ENCODE measurements at places on chromosomes 3 and 15.
A peak's percentile ranks its signal among the peaks of the same experiment; 100 is the strongest.

DNA sequence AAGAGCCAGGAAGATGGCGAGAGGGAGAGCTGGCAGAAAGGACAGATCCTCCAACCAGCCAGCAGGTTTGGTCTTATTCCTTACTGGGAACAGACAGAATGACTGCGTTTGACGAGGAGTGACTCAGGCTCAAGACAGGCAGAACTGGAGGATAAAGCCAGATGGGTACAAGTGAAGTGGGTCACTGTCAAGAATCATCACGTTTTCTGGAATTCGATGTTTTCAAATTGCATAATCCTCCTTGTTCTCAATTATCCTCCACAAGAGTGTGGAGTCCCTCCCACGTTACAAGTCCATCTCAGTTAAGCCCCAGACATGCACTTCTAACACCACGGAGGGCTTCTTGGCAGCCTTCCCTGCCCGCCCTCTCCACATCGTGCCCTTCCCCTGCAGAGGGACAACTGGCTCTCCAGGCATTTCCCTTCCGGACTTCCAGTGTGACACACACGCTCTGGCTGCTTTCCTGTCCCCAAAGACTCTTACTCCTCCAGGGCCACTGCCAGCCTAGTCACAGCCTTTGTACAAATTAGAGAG is 183.1 kb downstream of the CHST2 start:
- no peak for ATAC-seq

DNA sequence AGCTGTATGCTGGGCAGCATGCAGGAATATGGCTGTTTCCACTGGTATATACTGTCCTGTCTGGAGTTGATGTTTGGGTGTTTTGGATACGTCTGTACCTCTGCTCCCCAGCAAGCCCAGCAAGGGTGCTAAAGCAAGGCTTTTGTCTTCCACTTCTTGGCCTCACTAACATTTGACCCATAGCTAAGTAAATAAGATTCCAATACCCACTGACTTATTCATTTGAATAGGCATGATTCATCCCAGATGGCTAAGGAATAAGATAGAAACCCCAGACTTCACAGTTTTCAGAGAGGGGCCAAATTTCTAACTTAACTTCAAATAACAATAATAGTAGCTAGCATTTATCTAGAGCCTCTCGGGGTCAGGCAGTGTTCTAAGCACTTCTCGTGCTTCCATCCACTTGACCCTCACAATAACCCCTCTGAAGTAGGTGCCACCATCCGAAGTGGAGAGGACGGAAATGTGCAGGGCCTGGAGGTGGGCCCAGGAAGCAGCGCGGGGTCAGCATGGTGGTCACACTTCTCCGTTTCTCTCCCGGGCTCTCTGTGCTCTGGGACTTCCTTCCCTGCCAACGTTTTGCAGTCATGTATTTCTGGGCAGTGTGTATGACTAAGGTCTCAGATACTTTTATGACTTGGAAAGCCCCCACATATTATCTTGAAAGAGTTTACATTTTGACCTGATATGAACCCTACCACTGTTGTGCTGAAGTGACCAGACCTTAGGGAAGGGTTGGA is 39.3 kb downstream of the LRRK1 start:
- ATAC-seq: no peak

DNA sequence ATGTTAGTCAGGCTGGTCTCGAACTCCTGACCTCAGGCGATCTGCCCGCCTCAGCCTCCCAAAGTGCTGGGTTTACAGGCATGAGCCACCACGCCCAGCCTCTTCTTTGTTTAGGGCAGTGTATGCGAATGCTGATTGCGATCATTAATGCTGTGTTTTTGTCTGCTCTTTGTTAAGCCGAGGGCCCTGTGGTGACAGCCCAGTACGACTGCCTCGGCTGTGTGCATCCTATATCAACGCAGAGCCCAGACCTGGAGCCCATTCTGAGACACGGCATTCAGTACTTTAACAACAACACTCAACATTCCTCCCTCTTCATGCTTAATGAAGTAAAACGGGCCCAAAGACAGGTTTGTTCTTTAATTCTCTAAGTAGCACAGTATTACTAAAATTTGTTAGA is 7.8 kb downstream of the KNG1 start:
- ATAC-seq: no peak

GRCh38 chr15:68833700-68834331 is 13.1 kb upstream of the ANP32A start:
- no peak for ATAC-seq

GRCh38 chr15:88797663-88798339 is 5.4 kb upstream of the ACAN start:
- no peak for ATAC-seq

- no peak for ATAC-seq
Measured at GRCh38 chr3:48528048-48528447, 24.1 kb upstream of the SHISA5 start.

GRCh38 chr3:185479373-185479945 is 19.4 kb downstream of the TMEM41A start:
- no peak for ATAC-seq

DNA sequence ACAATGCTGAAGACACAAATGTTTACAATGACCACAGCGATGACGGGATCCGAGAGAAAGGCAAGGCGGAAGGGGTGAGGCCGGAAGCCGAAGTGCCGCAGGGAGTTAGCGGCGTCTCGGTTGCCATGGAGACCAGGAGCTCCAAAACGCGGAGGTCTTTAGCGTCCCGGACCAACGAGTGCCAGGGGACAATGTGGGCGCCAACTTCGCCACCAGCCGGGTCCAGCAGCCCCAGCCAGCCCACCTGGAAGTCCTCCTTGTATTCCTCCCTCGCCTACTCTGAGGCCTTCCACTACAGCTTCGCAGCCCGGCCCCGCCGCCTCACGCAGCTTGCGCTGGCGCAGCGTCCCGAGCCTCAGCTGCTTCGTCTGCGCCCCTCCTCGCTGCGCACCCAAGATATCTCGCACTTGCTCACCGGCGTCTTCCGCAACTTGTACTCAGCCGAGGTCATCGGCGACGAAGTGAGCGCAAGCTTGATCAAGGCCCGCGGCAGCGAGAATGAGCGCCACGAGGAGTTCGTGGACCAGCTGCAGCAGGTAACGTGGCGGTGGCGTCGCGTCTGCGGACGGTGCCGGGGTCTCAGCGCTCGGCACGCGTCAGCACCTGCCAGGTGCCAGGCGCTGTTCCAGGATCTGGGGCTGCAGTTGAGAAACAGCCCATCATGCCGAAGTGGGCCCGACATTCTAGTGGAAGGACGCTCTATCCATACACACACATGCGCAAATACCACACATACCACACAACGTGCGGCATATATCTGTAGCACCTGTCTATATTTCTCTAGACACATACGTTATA is at the start of gene DLEC1:
Gene DLEC1 (plus strand): TSS at position 108 of the 798 bp plus-strand sequence. CDS start 18 bp downstream, at position 126.
- ATAC-seq: peak; percentile 76

GRCh38 chr3:153617463-153617862 is 455.4 kb downstream of the RAP2B start:
- ATAC-seq: no peak

DNA sequence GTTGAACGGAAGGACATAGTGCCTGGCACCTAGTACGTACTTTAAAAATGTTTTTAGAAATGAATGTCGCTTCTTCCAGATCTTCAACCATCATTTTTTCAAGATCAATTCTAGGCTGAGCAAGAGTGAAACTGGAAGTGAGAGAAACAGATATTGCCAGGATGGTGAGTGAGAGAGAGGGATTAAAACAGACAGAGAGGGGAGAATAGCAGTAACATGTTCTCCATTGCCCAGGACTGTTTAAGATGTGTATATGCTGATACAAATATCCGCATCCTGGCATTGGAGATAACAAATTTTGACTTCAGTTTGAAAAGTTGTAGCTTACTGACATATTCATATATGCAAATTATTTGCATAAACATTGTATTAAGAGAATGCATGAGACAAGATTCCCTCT is 1156.1 kb downstream of the TBL1XR1 start:
- no peak for ATAC-seq

GRCh38 chr3:16801698-16802097 is 83.1 kb upstream of the PLCL2 start:
- ATAC-seq: peak; percentile 23

GRCh38 chr3:134607054-134608022 is 43.5 kb downstream of the KY start:
- no peak for ATAC-seq

- ATAC-seq: peak; percentile 96
Measured at GRCh38 chr3:151135541-151136337, 50.3 kb downstream of the MED12L start.

GRCh38 chr15:86183596-86184491 is 104.2 kb downstream of the AGBL1 start:
- ATAC-seq: peak; percentile 98

DNA sequence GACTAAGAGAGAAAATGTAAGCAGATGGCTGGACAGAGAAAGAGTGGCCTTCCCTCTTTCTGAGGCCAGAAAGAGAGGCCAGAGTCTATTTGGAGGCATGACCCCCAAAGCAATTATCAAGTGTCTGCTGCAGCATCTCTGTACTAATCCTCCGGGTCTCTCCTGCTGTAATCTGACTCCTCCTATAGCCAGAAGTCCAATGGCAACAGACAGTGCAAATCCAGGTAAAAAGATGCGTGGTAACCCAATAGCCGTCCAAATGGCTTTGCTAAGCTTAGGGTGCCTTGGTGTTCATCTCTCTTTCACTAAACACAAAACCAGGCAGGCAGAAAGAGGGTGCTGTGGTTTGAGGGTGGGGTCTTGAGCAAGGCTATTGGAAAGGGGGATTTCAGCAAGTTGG is 91.6 kb downstream of the ADCY5 start:
- ATAC-seq: no peak

GRCh38 chr15:76062286-76062685 is 2.5 kb downstream of the TMEM266 start:
- ATAC-seq: no peak

- ATAC-seq: peak; percentile 74
Measured at GRCh38 chr3:143171141-143171980, 51.8 kb downstream of the CHST2 start.

DNA sequence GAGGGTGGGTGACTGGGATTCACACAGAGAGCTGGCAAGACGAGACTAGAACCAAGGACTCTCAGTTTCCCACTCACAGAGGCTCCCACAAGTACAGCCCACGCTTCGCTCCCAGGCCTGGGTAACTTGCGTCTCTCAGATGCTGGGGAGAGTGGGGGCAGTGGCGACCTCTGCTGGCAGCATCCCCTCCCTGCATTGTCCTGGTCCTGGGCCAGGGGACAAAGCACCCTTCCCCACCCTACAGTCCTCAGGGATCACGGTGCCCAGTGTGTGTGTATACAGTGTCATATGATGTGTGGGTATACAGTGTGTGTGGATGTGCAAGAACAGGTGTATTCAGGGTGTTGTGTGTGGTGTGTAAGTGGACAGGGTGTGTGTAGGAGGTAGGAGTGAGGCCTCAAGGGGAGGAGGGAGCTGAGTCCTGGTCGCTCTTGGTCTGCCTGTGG is 12.8 kb downstream of the VILL start:
- ATAC-seq: peak; percentile 44

DNA sequence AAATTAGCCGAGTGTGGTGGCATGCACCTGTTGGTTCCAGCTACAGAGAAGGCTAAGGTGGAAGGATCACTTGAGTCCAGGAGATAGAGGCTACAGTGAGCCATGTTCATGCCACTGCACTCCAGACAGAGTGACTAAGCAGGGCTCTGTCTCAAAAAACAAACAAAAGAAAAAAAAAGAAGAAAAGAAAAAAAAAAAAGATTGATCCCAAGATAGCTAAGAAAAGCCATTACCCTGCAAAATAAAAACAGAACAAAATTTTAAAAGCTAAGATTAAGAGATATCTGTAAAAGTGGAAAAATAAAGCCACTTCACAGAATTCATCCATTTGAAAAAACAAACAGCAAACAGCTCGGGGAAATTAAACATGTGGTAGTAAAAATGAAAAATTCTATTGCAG is 23.8 kb downstream of the LRRC2 start:
- no peak for ATAC-seq

DNA sequence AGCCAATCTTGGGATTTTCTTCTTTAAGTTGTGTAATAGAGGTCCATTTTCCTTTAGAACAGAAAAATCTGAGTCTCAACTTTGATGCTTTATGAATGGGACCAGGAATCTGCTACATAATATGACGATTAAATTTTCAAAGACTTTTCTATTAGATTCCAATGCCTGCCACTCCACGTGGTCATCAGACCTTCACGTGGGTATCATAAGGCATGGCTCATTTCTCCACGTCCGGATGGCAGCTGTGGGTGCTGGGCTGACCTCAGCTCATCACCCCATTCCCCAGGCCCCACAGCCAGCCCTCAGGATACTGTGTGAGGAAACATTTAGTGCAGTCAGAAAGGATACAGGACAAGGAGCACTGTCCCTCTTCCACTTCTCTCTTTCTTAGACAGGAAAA is 159.7 kb downstream of the SEMA6D start:
- no peak for ATAC-seq

DNA sequence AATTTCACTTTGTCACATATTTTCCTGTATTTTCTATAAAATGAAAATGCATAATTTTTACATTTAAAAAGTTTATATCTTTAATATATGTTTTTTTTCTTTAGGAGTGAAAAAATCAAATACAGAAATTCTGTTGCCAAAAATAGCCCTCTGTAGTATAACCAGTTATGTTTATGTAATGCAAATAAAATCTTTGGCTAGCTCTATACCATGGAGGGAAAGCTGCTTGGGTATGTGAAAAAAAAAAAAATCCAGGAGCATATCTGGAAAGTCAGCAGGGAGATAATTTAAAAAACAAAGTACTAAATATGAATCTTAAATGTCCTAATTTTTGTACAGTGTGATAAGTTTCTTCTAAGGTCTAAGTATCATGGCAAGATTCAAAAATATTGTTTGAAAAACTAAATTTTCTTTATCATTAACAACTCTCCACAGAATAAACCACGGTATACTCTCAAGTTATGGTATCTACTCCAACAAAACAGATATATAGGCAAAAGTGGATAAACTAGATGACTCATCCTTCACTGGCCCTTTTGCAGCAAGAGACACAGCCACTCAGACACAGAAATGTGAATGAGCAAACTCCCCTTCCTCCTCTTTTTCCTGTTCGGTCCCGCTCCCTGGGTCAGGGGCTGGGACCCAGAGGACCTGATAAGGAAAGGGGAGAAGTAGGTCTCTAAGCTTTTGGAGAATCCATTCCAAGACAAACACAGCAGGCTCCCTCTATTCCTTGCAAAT is 66.6 kb downstream of the PDZRN3 start:
- no peak for ATAC-seq

GRCh38 chr3:172166261-172166660 is 126.9 kb downstream of the FNDC3B start:
- ATAC-seq: no peak

GRCh38 chr3:42503251-42503924 is 945 bp downstream of the VIPR1 start:
- ATAC-seq: no peak

GRCh38 chr3:159928071-159928491 is 60.6 kb upstream of the IL12A start:
- no peak for ATAC-seq

GRCh38 chr3:62793946-62794345 is 81.3 kb downstream of the CADPS start:
- ATAC-seq: no peak

GRCh38 chr3:2623436-2623835 is 486.7 kb downstream of the IL5RA start:
- ATAC-seq: no peak

GRCh38 chr3:79517766-79518413 is 249.9 kb downstream of the ROBO1 start:
- no peak for ATAC-seq

- ATAC-seq: peak; percentile 25
Measured at GRCh38 chr3:28347374-28348264, 902 bp upstream of the ZCWPW2 start.

- ATAC-seq: no peak
Measured at GRCh38 chr3:63333815-63334214, 55.7 kb downstream of the SYNPR start.

GRCh38 chr3:162626172-162626571 is 1129.6 kb downstream of the OTOL1 start:
- ATAC-seq: no peak

Measured in activated T-helper 17 cell treated with anti-CD3 and anti-CD28 coated beads, Interleukin-2, amount 50 U/mL, for 72 hours (primary cell).